ENCODE measurements at places on chromosomes 11 and 22.

DNA sequence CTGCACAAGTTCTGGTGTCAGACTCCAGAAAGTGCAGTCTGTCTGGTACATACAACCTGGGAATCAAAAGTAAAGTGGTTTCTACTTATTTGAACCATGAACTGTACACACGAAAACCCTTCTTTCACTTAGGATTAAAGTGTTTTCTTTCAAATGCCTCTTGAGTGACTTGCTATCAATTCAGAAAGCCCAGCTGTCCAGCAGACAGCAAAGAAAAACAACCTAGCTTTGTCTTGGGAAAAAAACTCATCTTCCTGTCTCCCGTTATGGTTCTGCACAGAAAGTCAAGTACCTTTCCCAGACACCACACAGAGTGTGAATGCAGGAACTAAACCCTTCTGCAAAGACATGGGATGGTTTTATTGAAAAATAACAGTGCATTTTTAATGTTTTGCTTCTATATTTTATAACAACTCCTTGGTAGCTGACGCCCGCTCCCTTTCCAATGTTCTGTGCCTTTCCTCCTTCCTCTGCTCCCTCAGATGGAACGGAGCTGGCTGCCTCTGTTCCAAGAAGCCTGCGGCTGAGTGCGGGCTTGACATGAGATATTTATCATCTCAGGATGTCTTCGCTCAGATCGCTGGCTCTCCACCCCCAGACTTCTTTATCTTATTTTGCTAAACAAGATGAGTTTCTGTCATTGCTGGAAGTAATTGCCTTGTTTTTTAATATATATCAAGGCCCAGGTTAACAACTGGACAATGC lies 322.3 kb upstream of the B3GAT1 start:
- peak overlapping the region; percentile 58 for H3K27ac ChIP-seq
- DNase-seq, result no peak
- H3K4me3 ChIP-seq, result no peak overlapping the region
- peaks cover 46% of the 10 kb centered on the region for H3K4me1 ChIP-seq
- H3K27me3 ChIP-seq, result no peaks in the 10 kb centered on the region
- no peaks in the 10 kb centered on the region for H3K36me3 ChIP-seq

DNA sequence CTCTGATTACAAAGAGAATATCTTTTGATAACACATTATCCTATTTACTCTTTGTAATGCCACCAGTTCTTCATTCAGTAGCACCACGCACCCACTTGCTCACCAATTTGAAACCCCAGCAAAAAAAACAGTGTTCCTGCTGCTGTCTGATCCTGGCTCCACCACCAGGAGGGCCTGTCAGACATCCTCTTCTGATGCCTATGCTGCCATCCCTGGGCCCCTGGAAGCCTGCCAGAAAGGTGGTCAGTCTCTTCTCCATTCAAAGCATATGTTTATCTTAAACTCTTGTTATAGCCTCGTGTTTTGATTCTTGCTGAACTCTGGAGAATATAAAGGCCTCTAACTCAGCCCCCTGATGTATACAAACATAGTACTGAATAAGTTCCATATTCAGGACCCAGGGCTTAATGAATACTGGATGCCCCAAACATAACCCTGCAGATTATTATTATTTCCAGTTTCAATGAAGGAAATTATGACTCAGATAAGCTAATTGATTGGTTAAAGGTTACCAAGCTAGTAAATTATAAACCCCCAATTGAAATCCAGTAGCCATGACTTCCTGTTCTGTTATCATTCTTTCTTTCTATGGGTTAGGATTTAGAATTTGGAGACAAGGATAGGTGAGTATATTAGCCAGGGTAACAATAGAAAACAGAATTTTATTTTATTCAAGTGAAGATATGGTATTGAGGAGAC lies 116.7 kb downstream of the NTM start:
- H3K4me1 ChIP-seq, result no peaks in the 10 kb centered on the region
- H3K36me3 ChIP-seq, result no peaks in the 10 kb centered on the region
- H3K27ac ChIP-seq, result no peak overlapping the region
- H3K27me3 ChIP-seq, result peaks cover 12% of the 10 kb centered on the region

- DNase-seq, result no peak
- peaks cover 13% of the 10 kb centered on the region for H3K27me3 ChIP-seq
- no peak overlapping the region for H3K27ac ChIP-seq
- no peaks in the 10 kb centered on the region for H3K4me1 ChIP-seq
- H3K36me3 ChIP-seq, result no peaks in the 10 kb centered on the region
Observed at GRCh38 chr11:69171476-69172240, 15.9 kb downstream of the SMIM38 start.

DNA sequence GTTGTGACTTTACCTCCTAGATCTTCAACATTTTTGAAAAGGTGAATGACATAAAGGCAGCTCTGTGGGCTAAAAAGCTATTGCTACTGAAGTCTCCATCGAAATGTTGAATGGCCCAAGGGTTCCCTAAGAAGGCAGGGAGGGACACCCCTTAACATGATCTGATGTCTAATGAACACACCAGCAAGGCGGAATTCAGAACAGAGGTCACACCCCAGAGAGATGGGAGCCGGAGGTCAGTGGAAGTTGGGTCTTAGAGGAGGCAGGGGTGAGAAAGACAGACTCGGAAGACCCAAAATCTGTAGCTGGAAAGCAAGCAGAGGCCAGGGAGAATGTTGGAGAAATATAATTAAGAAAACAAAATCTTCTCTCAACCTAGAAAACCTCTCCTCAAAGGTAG lies 79.0 kb downstream of the TRIM29 start:
- no peaks in the 10 kb centered on the region for H3K27me3 ChIP-seq
- H3K36me3 ChIP-seq, result no peaks in the 10 kb centered on the region
- H3K4me3 ChIP-seq, result no peak overlapping the region
- no peak for DNase-seq

DNA sequence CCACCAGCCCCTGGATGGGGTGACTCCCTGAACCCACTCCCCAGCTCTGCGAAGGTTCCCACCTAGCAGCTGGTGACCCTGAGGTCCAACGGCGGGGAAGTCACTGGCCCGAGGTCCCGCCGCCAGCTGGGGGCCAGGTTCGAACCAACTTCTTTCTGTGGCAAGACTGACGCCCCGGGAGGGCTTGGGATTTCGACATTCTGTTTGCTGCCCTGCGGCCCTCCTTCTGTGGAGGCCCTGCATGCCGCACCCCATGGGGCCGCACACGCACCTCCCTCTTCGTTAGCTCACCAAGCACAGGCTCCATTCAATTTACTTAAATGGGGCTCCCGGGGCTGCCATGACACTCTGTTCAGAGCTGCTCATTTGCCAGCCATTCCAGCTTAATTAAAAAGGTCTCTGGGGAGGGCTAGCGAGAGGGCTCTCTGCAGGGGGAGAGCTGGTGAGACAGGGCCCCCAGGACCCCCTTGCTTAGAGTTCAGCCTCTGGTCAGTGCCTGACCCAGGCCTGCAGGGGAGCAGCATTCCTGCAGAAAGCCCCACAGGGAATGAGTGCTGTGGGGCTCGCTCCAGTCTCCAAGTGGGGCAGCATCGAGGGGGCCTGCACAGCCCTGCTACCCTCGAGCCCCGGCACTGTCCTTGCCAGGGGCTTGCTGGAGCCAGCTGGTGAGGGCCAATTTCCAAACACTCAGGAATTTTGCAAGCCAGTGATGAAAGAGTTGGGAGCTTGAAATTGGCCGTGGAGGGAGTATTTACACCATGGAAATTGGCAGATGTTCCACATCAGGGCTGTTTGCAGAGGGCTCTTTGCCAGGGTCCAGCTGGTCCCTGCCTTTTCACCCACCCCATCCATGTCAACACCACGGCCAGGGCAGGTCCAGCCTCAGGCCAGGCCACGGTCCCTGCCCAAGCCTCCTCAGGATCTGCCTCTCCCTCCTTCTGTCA lies 80.8 kb downstream of the CACNA1I start:
- no peak for DNase-seq
- H3K4me3 ChIP-seq, result no peak overlapping the region
- H3K27me3 ChIP-seq, result peaks cover 13% of the 10 kb centered on the region

DNA sequence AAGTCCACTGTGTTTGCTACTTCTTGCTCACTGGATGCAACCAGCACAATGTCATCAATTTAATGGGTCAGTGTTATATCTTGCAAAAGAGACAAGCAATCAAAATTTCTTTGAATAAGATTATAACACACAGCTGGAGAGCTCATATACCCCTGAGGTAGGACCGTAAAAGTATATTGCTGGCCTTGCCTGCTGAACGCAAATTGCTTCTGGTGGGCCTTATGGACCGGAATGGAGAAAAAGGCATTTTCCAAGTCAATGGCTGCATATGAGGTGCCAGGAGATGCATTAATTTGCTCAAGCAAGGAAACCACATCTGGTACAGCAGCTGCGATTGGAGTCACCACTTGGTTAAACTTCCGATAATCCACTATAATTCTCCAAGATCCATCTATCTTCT lies 119.1 kb downstream of the ZNF280B start:
- no peaks in the 10 kb centered on the region for H3K4me1 ChIP-seq
- no peaks in the 10 kb centered on the region for H3K36me3 ChIP-seq
- H3K27me3 ChIP-seq, result peaks cover 74% of the 10 kb centered on the region
- no peak overlapping the region for H3K4me3 ChIP-seq
- no peak for DNase-seq

DNA sequence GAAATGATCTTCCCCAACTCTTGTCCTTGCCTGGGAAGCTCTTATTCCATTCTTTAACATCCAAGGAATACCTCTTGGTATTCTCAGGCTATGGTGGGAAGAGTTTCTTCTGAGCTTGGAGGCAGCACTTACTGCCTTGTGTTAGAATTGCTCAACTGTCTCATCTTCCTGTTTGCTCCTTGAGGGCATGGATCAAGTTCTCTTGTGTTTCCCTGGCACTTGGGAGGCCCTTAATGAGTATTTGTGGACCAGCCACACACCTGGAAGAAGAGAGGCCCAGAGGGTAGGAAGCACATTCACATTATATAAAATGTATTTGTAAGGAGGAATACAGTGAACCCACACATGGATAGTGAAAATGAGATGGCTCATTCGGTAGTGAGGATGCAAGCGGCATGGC lies 3.4 kb upstream of the SORL1-AS1 start:
- peaks cover 43% of the 10 kb centered on the region for H3K4me1 ChIP-seq
- peaks cover 5% of the 10 kb centered on the region for H3K27me3 ChIP-seq
- no peak for DNase-seq
- H3K4me3 ChIP-seq, result no peak overlapping the region
- H3K36me3 ChIP-seq, result no peaks in the 10 kb centered on the region

- no peak for DNase-seq
- peaks cover 27% of the 10 kb centered on the region for H3K4me1 ChIP-seq
- no peak overlapping the region for H3K4me3 ChIP-seq
- no peaks in the 10 kb centered on the region for H3K36me3 ChIP-seq
- H3K27ac ChIP-seq, result peak overlapping the region; percentile 68
Observed at GRCh38 chr11:86896441-86896841, 58.8 kb downstream of the FZD4 start.

DNA sequence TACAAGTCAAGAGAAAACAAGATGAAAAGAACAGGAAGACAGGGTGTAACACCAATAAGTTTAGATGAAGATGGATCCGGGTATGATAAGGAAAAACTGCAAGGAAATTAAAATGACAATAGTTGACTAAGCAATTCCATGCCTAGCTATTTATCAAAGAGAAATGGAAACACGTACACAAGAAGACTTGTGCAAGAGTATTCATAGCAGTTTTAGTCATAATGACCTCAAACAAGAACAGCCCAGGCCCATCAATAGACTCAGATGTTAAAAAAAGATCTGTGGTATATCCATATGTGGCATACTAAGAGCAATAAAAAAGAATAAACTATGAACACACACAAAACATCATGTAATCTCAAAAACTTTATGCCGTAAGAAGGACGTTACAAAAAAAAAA lies 33.2 kb downstream of the SLC5A12 start:
- no peak for DNase-seq
- H3K4me3 ChIP-seq, result no peak overlapping the region
- H3K36me3 ChIP-seq, result no peaks in the 10 kb centered on the region
- no peaks in the 10 kb centered on the region for H3K27me3 ChIP-seq

DNA sequence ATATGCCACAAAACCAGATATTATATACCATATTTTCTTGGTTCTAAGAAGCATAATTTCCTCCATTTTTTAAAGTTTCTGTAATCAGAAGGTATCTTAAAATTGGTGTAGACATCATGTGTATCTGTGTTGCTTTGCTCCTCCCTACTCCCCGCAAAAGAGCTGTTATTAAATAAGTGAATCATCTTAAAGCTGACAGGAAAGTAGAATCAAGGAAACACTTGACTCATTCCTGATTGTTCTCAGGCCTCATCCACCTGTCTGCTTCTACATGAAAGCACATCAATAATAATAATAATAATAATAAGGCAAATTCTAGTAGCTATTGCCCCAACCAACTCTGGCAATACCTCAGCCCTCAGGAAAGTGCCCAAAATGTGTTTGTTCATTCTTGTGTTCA lies 26.2 kb upstream of the GUCY1A2 start:
- no peak overlapping the region for H3K27ac ChIP-seq
- peaks cover 6% of the 10 kb centered on the region for H3K4me1 ChIP-seq
- DNase-seq, result no peak
- peaks cover 4% of the 10 kb centered on the region for H3K36me3 ChIP-seq

- H3K27me3 ChIP-seq, result peaks cover 76% of the 10 kb centered on the region
- peaks cover 7% of the 10 kb centered on the region for H3K4me1 ChIP-seq
- no peak for DNase-seq
- no peak within 1 kb of the TSS for H3K27ac ChIP-seq
- no peaks in the 10 kb centered on the region for H3K36me3 ChIP-seq
Observed at GRCh38 chr11:68684385-68685356, at the start of gene GAL. Gene GAL (plus strand): TSS chr11:68684544. CDS start chr11:68684924, 380 bp downstream.

- H3K27me3 ChIP-seq, result peaks cover 53% of the 10 kb centered on the region
- no peak for DNase-seq
- H3K4me3 ChIP-seq, result no peak overlapping the region
- peaks cover 3% of the 10 kb centered on the region for H3K4me1 ChIP-seq
Observed at GRCh38 chr22:22061085-22062077, 78.8 kb upstream of the TOP3B start.

GRCh38 chr22:36323182-36323854 lies 64.4 kb downstream of the MYH9 start:
- H3K27ac ChIP-seq, result peak overlapping the region; percentile 59
- H3K27me3 ChIP-seq, result no peaks in the 10 kb centered on the region
- no peak overlapping the region for H3K4me3 ChIP-seq
- no peak for DNase-seq

- no peak overlapping the region for H3K4me3 ChIP-seq
- H3K4me1 ChIP-seq, result peaks cover 33% of the 10 kb centered on the region
- peaks cover 3% of the 10 kb centered on the region for H3K27me3 ChIP-seq
- peaks cover 1% of the 10 kb centered on the region for H3K36me3 ChIP-seq
- no peak for DNase-seq
- no peak overlapping the region for H3K27ac ChIP-seq
Observed at GRCh38 chr11:125389339-125390166, 106.5 kb downstream of the FEZ1 start.

DNA sequence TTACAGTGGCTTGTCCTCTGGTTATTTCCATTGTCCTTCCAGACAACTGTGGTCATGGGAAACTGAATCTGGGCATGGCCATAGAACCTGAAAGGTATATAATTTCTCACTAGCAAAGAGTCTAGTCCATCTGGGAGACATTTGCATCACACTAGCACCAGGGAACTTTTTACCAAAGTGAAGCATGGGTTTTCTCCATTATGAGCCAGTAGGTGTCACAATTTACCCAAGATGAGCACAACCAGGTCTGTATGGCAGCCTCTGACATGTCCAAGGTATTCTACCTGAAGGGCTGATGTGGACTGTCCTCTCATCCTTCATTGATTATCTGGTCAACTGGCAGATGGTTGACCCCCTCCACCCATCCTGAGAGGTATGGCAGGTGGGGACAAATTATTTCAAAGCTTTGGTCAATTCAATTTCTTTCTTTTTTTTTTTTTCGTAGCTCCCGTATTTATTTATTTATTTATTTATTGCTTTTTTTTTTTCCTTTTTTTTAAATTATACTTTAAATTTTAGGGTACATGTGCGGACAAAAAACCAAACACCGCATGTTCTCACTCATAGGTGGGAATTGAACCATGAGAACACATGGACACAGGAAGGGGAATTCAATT lies 425.9 kb downstream of the TMEM135 start:
- peaks cover 14% of the 10 kb centered on the region for H3K4me1 ChIP-seq
- no peak overlapping the region for H3K27ac ChIP-seq
- no peaks in the 10 kb centered on the region for H3K27me3 ChIP-seq
- H3K4me3 ChIP-seq, result no peak overlapping the region

Data from mesothelial cell of epicardium (in vitro differentiated cells).